ENCODE measurements at places on chromosomes 7 and 10. TPM values are rescaled to one million over a fixed set of nuclear protein-coding genes. Genes with fewer than 3 reads are reported as not detected.
A peak's percentile ranks its signal among the peaks of the same experiment; 100 is the strongest.

SH2D4B gene
- total RNA-seq, result not detected

- no peak for DNase-seq
Measured at GRCh38 chr7:80466636-80467035, 45.2 kb downstream of the GNAT3 start.

- DNase-seq, result peak; percentile 47
Measured at GRCh38 chr10:78754269-78755062, 314.3 kb upstream of the ZMIZ1 start.

COBL gene
- total RNA-seq, result not detected

DNA sequence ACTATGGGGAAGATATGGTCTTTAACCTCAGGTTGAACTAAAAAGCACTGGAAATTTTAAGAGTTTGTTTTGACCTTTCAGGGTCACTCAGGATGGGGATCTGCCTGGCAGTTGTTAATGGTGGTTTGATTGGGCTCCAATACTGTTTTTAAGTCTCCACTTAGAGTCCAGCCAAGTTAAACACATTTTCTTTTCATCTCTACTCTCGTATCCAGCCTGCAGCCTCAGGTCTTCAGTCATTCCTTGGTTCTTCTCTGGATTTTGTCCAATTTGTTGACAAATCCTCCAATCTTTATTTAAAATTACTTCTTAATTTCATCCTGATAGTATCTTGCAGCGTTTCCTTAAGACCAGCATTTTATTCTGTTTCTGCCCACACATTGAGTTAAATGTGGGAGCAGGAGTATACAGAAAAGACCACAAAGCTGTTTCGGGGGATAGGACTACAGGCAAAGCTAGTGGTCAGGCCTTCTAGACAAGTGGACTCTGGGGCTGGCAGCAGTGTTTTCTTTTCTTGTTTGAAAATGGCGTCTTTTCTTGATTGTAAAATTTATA, 133.2 kb upstream of the INHBA start:
- no peak for DNase-seq

DNA sequence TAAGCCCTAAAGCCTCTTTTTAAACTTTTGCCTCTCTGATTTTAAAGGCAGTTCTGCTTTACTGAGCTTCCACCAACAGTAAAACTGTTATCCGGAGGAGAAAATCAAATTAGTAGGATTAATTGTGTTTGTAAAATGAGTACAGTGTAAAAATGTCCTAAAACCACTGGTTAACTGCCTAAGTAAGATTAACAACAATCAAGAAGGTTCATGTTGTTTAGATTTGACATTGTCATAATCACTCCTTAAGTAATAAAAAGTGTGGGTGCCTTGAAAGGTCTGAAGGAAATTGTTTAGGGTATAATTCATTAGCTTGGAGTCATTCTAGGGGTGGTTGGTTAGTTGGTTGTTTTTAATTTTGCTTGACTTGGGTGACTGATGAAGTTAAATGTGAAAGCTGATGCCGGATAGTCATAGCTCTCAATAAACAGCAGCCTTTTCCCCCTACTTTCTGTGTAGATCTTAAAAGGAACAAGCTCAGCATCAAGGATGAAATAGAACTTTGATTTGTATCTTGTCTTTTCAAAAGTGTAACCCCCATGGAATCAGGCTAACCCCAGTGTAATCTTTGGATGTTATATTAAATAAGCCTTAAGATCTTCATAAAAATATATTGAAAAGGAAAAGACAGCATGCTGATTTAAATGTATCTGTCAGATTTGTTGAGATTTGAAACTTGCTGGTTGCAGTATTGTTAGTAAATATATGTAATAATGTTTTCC, 148.3 kb downstream of the ARID5B start:
- DNase-seq, result no peak

DNA sequence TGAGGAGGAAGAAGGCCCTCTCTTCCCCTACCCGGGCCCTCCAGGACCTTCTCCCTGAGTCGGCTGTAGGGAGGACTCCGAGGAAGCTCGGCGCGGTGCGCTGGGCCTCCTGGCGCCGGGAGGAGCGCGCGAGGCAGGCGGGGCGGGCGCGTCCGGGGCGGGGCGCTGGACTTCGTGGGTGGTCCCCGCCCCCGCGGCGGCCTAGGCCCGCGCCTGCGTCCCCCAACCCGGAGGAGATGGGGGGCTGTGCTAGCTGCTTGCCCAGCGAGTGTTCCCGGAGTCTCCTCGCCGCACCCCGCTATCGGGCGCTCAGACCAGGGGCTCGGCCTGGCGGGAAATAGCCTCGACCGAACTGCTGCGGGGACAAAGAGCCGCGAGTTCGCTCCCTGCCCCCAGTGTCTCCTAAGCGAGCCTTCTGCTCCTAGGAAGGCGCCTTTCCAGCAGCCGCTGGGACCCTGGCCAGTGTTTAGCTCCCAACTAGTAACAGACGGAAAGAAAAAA, 19.2 kb upstream of the SMO start:
- DNase-seq, result peak; percentile 61

DNA sequence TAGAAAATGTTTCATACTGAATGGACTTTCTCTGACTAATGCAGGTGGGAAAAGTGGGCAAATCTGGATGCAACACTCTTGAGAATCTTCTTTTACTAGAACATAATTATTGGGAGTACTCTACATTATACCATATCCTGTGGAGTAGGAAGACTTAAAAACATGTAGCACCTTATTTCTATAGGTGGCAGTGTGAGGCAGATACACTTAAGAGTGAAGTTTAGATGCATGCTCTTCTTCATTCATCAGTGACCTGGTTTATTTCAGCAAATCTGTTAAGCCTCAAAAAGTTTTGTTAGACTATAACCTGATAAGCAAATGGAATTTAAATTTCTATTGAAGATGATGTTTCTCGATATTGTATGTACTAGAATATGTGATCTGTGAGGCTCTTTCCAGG, 1087.1 kb upstream of the LRRN3 start:
- no peak for DNase-seq

DNA sequence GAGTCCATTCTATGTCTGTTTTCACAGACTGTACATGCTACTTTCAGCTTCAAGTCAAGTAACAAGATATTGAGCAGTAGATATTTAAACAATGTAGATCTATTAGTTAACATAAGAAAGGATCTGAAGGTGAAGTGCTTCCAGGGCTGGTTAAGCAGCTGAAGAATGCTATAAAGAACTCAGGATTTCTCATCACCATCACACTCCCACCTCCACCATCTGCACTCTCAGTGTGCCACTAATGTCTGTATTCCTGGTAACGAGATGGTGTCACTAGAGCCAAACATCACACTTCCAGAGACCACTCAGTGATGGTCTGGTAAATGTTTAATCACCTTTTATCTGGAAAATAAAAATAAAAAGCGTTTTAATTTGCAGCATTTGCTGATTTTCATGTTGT, 224.0 kb upstream of the FERD3L start:
- DNase-seq, result no peak

ELFN1 gene
- 6.2 TPM for total RNA-seq

HOXA9 gene
- 32.1 TPM for total RNA-seq

GRCh38 chr7:149670288-149670687, 103.1 kb downstream of the ZNF467 start:
- DNase-seq, result peak; percentile 57

DNA sequence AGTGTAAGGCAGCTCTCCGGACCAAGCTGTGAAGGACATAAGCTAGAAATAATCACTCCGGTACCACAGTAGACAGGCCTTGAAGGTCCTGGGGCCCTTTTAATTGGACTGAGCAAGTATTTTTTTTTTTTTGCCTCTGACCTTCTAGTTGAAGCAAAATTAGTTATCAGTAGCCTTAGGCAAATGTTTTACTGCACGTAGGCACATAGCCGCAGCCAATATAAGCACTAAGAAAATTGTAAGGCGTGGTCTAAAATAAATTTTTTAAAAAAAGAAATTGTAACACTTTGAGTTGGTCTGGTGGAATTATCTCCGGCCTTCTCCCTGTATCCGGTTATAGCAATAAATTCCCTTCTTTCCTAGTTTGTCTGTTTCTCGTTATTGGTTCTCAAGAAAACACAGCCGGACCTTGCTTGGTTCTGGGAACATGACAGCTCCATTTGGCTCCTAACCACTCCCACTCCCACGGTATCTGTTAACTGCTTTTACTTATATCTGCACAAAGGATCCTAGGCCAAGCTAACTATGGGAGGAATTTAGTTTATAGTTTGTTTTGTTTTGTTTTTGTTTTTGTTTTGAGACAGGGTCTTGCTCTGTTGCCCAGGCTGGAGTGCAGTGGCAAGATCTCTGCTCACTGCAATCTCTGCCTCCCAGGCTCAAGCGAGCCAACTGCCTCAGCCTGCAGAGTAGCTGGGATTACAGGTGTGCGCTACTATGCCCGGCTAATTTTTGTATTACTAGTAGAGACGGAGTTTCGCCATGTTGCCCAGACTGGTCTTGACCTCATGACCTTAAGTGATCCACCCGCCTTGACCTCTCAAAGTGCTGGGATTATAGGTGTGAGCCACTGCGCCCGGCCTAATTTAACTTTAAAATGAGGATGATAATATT, 124.4 kb upstream of the KIF5B start:
- no peak for DNase-seq

PNLIP gene
- total RNA-seq, result not detected

SLC29A4 gene
- 1.2 TPM for total RNA-seq

DNA sequence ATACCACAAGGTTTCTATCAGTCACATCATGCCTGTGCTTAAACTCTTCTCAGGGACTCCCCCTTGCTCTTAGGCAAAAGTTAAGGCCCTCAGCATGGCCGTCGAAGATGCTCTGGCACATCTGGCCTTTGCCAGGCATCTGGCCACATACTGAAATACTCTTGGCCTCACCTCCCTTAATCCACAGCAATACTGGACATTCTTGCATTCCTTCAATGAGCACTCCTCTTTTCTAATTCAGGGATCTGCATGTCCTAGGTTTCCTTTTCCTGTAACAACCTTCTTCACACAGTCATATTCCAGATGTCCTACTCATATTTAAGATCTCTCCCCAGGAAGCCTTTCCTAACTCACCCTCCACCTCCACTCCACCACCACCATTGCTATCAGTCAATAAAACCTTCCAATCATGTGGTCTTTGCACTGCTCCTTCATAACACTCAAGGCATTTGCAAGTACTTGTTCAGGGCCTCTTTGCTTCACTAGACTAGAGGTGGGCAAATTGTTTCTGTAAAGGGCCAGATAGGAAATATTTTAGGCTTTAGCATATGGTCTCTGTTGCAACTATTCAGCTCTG, 216.6 kb downstream of the KCNMA1 start:
- DNase-seq, result no peak

ITIH5 gene
- not detected for total RNA-seq

TAS2R5 gene
- total RNA-seq, result not detected

SEC61A2 gene
- 9.7 TPM for total RNA-seq

DNA sequence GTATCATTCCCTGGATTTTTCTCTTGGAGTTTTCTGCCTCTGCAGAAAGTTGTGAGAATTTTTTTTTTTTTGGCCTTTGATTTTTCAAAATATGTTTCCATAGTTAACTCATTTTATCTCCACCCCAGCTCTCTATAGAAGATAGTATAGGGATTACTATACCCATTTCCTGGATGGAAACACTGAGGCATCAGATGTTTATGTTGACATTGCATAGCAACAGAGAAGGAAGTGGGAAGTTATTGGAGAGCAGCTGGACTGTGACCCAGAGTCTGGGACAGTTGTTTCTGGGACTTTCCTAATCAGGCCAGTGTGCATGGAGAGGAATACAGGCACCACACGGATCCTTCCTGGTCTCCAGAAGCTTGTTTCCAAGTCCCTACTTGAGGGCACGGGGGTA, 158.0 kb downstream of the CDH23 start:
- DNase-seq, result no peak

GRCh38 chr7:68484731-68485130, 1113.5 kb upstream of the AUTS2 start:
- DNase-seq, result no peak

GRID2IP gene
- total RNA-seq, result not detected

NKX1-2 gene
- total RNA-seq, result not detected

RSPH10B gene
- total RNA-seq, result not detected

FFAR4 gene
- not detected for total RNA-seq

DNA sequence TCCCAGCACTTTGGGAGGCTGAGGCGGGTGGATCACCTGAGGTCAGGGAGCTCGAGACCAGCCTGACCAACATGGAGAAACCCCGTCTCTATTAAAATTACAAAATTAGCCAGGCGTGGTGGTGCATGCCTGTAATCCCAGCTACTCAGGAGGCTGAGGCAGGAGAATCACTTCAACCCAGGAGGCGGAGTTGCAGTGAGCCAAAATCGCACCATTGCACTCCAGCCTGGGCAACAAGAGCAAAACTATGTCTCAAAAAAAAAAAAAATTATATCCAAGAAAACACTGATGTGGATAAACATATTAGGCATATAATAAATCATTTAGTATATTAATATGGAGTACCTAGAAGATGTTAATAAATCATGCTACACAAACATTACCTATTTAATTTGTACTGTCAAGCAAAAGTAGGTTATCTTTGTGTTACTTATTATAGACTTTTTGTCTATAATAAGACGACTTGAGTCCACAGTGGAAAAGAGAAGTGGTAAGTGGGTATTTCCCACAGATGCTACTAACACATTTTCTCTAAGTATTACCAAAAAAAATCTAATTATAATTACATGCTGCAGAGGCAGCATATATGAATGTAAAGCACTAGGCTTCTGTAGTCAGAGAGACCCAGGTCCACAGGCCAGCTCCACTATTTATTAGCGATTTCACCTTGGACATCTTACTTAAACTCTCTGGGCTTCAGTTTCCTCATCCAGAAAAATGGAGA, 34.5 kb downstream of the DNMBP start:
- DNase-seq, result no peak

GRCh38 chr10:23439452-23439960, 631 bp downstream of the OTUD1 start:
- peak; percentile 61 for DNase-seq

DNA sequence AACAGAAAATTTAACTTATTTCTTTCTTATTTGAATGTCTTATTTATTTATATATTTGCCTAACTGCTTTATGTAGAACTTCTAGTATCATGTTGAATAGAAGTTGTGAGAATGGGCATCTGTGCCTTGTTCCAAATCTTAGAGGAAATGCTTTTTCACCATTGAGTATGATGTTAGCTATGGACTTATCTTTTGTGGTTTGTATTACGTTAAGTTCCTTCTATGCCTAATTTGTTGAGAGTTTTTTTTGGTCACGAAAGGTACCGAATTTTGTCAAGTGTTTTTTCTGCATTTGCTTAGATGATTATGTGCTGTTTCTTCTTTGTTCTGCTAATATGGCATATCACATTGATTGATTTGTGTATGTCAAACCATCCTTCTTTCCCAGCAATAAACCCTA, 161.0 kb upstream of the TRIM24 start:
- DNase-seq, result no peak

DNA sequence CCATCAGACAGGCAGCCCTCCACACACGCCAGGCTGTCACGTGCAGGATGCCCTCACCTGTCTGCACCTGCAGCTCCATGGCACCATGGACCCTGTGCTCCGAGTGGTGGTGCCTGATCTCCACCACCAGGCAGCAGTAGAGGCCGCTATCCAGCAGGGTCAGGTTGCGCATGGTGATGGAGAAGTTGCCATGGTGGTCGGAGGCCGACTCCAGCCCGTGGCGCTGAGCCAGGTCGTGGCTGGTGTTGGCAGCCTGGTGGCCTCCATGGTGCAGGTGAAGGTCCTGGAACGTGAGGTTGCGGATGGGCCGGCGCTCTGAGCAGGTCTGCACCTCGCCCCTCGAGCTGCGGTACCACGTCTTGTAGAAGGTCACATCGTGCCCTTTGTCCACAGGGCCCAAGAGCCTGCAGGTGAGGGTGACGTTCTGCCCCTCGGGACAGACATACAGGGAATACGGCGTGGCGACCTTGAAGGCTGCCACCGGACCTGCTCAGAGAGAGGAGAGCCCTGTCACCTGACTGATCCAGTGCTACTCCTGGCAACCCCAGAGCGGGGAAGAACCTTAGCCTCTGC, 11.7 kb downstream of the VSIR start:
- DNase-seq, result no peak

GRCh38 chr10:75611993-75612372, 180.6 kb downstream of the LRMDA start:
- DNase-seq, result no peak
